ENCODE measurements at places on chromosomes 7 and 10.

DNA sequence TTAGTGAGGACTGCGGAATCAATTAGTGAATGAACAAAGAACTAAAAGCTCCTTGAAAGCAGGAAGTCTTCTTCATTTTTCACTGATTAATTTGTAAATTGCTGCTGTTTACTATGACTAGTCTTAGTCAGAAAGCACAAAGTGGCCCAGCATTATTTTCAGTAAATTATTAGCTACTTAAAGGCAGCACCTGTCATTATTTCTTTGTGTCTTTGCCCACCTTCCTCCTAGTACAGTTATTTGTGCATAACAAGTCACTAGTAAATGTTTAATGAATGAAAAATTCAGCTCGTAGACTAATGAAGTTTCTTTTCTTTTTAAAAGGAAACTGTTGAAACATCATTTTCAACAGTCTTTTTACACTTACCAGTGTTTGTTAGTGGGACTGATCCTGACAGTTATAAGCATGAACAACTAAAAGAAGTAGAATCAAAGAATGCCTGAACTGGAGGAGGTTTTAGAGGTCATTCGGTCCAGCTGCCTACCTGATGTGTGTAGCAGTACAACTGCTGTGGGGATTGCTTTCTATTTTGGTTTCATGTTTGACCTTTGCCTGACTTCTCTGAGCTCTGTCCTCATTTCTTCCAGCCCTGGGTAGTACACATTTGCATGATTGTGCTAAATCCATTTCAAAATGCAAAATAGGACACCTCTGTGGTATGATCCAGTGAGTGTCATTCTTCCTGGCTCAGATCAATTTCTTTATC lies 140.0 kb upstream of the PHYHIPL start:
- no peak for ATAC-seq

- ATAC-seq = no peak
Observed at GRCh38 chr7:95298091-95298490, 26.2 kb downstream of the PON1 start.

DNA sequence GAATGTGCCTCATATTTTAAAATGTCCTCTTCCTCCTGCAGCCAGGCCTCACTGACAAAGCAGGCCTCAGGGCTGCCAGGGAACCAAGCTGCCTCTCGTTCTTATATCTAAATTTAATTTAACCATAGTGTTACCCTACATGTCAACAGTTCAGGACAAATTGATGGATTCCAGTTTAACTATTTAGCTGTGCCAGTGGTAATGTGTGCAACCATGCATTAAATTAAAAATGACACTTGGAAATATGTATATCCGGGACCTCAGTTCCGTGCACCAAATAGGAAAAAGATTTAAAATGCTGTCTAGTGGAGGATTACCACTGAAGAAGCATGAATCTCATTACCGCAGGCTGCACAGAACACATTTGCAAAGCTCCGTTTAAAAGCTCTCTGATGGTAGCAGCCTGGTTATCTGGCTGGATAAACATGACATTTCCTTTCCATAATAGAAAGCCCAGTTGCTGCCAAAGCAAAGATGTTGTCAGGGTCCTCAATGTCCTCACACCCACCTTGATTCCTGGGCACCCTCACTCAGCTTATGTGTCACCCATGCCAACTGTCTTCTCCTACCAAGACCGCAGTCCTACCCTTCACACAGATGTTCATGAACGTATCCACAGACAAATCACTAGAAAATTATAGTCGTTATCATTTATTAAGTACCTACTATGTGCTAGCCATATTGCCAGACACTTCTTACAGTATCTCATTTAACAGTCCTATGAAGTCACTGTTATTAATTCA lies 73.3 kb upstream of the FRMD4A start:
- no peak for ATAC-seq

DNA sequence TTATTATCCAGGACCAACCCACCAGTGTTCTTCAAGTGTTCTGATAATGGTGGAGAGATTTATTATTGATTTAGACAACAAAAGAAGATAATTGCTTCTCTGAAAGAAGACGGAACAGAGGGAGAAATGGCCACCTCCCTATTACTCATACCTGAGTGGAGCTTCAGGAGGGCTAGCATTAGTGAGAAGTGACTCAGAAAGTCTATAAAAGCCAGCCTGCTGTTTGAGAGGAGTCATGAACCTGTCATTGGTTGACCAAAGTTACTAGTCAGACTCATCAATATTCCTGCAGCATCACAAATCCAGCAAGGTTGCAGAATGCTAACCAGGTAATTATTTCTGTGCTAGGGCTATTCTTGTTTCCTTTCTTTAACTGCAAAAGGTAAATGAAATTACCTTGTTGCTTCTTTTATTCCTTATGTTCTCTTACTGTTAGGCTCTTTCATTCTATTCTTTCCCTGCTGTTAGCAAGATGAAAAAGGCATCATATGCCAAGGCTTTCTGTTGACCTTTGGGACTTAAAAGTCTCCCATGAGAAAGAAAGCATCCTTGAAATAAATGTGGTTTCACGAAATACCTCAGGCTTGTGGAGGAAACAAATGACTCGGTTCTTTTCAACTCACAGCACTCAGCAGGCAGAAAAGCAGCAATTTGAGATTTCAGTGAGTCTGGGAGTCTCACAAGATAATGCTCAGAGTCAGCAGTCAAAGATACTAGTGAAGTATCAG lies 256.4 kb upstream of the PHYHIPL start:
- ATAC-seq = no peak

DNA sequence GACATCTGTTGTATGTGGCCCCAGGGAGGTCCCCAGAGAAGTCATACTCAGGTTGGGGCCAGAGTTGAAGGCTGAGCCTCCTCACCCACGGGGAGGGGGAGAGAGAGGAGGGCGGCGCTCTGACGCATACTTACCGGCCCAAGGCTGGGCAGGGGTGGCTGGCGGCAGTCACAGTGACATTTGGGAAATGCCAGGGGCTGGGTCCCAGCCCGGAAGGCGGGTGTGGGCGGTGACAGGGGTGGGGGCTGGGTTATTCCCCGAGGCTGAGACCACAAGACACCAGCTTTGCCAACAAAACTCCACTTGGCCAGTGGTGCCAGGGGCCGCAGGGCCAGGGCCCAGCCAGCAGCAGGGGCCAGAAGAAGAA lies 41.1 kb downstream of the RASGEF1A start:
- ATAC-seq = peak; percentile 67

GRCh38 chr10:24034571-24034970 lies 174.4 kb upstream of the KIAA1217 start:
- ATAC-seq = no peak

GRCh38 chr7:38756521-38756920 lies 125.3 kb upstream of the AMPH start:
- no peak for ATAC-seq

DNA sequence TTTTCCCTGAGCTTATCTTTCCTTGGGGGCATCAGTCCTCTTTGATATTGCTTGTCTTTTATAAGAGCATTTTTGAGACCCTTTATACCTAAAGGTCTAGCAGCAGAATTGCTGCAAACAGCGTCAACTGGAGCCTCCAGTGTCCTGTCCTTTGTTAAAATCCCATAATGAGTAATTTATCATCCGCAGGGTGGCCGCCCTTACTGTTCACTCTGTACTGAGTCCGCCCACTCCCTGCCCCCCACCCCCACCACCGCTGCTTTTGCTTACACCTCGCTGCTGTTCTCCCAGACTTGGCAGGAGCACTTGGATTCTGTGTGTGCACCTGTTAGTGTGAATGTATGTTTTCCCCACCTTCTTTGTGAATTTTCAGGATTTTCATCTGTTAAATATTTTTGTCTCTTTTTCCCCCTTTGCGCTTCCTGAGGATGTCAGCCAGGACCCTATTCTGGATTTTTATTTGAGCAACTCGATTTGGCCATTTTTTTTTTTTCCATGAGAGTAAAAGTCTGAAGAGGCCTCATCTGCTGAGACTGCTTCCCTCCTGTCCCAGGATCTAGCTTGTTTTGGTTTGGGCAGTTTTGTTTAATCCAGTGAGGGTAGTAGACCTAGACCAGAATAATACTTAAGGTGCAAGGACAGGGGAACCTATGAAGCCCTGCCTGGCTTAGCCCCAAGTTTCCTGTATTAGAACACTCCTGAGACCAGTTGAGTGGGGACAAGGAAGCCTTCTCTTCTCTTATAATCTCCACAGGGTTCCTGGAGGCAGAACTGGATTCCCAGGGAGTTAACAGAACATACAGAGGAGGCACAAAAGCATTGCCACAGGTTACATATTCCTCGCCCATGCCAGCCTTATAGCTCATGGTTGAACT lies 8.2 kb downstream of the AGFG2 start:
- ATAC-seq = no peak

All from activated CD4-positive, CD25-positive, alpha-beta regulatory T cell treated with anti-CD3 and anti-CD28 coated beads, Interleukin-2, amount 50 U/mL, for 24 hours (primary cell).